ENCODE measurements at places on chromosomes 12 and 14. TPM values are rescaled to one million over a fixed set of nuclear protein-coding genes. Genes with fewer than 3 reads are reported as not detected.

PTHLH gene
- total RNA-seq = 2.3 TPM

TAS2R31 gene
- 0.39 TPM for total RNA-seq

PPTC7 gene
- 10.5 TPM for total RNA-seq

WIF1 gene
- not detected for total RNA-seq

EFS gene
- total RNA-seq = 21.6 TPM

NKX2-1 gene
- total RNA-seq = 0.48 TPM

OTOGL gene
- total RNA-seq = not detected

RFLNA gene
- 0.08 TPM for total RNA-seq

KRT85 gene
- total RNA-seq = not detected

DTX3 gene
- total RNA-seq = 22.9 TPM

RAD51AP1 gene
- 4.9 TPM for total RNA-seq

MANSC4 gene
- total RNA-seq = not detected

LTB4R gene
- 0.91 TPM for total RNA-seq

IFNG-AS1 gene
- not detected for total RNA-seq

NGB gene
- total RNA-seq = not detected

BCL11B gene
- 0.13 TPM for total RNA-seq

USP44 gene
- total RNA-seq = 1.8 TPM

VRTN gene
- not detected for total RNA-seq

OTX2 gene
- not detected for total RNA-seq

COL2A1 gene
- 0.56 TPM for total RNA-seq

MIP gene
- total RNA-seq = not detected

ITGA7 gene
- total RNA-seq = 5.3 TPM

GALNT9 gene
- total RNA-seq = 0.13 TPM

POTEM gene
- not detected for total RNA-seq

SOAT2 gene
- not detected for total RNA-seq

PDE3A gene
- total RNA-seq = 3.6 TPM

AQP6 gene
- not detected for total RNA-seq

MANSC1 gene
- 5.5 TPM for total RNA-seq

PPP1R1A gene
- total RNA-seq = not detected

MYO1H gene
- not detected for total RNA-seq

DPY19L2 gene
- total RNA-seq = 1.8 TPM

RPL41 gene
- total RNA-seq = 2,965 TPM

AMN1 gene
- total RNA-seq = 11.9 TPM

JAG2 gene
- total RNA-seq = 0.48 TPM

ABCD2 gene
- 0.40 TPM for total RNA-seq

INHBE gene
- 0.24 TPM for total RNA-seq

B4GALNT3 gene
- total RNA-seq = not detected

RND1 gene
- 3.4 TPM for total RNA-seq

SLC25A29 gene
- 16.5 TPM for total RNA-seq

GLIPR1L1 gene
- total RNA-seq = not detected

PSMC1 gene
- 130 TPM for total RNA-seq

GPD1 gene
- total RNA-seq = 0.16 TPM

KCTD10 gene
- total RNA-seq = 39.2 TPM

TSPAN8 gene
- 0.13 TPM for total RNA-seq

PYGL gene
- 32.3 TPM for total RNA-seq

SLC17A8 gene
- not detected for total RNA-seq

DUSP6 gene
- total RNA-seq = 25.2 TPM

CCDC175 gene
- total RNA-seq = not detected

FAIM2 gene
- 3.5 TPM for total RNA-seq

BAG5 gene
- total RNA-seq = 16.8 TPM

GPR132 gene
- total RNA-seq = 0.16 TPM

IPO4 gene
- 24.0 TPM for total RNA-seq

MYH6 gene
- not detected for total RNA-seq

LRRC23 gene
- total RNA-seq = 13.9 TPM

HOXC13 gene
- total RNA-seq = not detected

Data from epithelial cell of alveolus of lung (primary cell).